ENCODE measurements at places on chromosomes 16 and 17. TPM values are rescaled to one million over a fixed set of nuclear protein-coding genes. Genes with fewer than 3 reads are reported as not detected.
A peak's percentile ranks its signal among the peaks of the same experiment; 100 is the strongest.

DNA sequence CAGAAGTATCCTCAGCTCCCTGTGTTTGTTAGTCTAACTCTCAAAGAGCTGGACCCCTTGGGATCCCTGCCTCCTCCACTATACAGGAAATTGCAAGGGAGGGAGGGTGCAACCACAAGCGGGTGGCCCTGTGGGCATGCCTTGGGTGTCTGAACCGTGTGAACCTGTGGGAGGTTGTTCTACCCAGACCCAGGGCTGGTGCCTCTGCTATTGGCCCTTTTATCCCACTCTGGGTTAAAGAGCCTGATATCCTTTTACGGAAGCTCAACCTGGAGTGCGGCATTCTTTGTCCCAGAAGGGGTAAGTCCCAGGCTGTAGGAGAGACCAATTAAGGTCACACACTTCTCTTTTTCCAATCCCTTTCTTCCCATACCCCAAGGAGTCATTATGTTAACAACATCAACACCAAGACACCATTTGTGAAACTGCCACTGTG, 53.4 kb downstream of the ARSG start:
- no peak for DNase-seq

- no peak for DNase-seq
Measured at GRCh38 chr17:34726536-34727384, 147.4 kb downstream of the TMEM132E start.

GRCh38 chr16:67260426-67261063, 11.8 kb downstream of the SLC9A5 start:
- peak; percentile 77 for DNase-seq

DNA sequence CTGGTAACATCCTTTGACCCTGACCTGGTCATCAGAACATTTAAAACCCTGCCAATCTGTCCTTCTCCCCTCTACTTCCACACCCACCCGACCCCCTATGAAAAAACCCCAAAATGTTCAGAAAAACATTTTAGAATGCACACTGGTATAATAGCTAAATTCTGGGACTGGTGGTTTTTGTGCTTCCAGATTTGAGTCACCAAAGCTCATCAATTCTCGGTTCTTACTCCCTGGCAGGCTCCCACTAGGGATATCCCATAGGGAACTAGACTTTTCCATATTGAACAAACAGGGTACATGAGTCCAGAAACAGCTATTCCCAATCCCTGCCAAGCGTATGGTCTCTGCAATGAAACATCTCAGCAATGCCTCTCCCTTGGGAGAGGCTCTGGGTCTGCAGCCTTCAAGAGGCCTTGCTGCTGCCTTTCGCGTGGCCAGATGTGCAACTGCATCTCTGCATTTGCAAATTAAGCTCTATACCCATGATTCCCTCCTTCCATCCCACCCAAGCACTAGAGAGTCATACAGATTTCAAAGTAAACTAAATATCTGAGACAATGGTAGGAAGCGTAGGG, 67.7 kb downstream of the SMG6 start:
- peak; percentile 70 for DNase-seq

DNA sequence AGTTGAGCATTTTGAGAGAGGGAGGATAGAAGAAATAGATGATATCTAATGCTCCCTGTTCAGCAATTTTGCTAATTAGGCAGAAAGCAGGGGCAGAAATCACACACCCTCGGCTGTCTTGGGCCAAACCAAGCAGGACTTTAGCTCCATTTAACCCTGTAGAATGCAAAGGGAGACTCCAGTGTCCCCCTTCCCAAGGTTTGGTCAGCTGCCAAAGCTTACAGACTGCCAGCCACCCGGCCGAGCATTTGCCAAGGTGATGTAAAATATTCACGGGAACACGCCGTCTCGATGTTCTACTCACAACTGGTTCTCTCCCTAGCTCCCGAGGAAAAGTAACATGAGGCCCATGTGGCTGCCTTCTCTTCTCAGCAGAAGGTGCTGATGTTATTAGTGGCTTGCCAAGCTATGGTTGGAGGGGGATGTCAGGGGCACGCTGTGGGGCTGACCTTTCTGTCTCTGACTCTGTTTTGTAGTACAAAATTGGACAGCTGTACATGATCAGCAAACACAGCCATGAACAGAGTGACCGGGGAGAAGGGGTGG, 155.3 kb downstream of the PITPNC1 start:
- DNase-seq, result no peak

SULT1A4 gene
- not detected for total RNA-seq

PIPOX gene
- not detected for total RNA-seq
